ENCODE measurements at places on chromosomes 5 and 9. TPM values are rescaled to one million over a fixed set of nuclear protein-coding genes. Genes with fewer than 3 reads are reported as not detected.

The OMD gene
- 1.4 TPM for polyA plus RNA-seq

The CCL28 gene
- 1.0 TPM for polyA plus RNA-seq

The TTC39B gene
- polyA plus RNA-seq = 6.5 TPM

The ZNF883 gene
- 18.6 TPM for polyA plus RNA-seq

The RFESD gene
- polyA plus RNA-seq = 2.9 TPM

The SAXO1 gene
- 0.20 TPM for polyA plus RNA-seq

The LEAP2 gene
- 3.5 TPM for polyA plus RNA-seq

The SLC46A2 gene
- polyA plus RNA-seq = 0.14 TPM

The KDM3B gene
- 73.4 TPM for polyA plus RNA-seq

The PCDHGA9 gene
- polyA plus RNA-seq = 19.2 TPM

The RANBP17 gene
- 20.0 TPM for polyA plus RNA-seq

The ARL14EPL gene
- polyA plus RNA-seq = not detected

Data from spinal cord (tissue), 10 donors.